ENCODE measurements at places on chromosomes 4 and X.

GRCh38 chrX:10518073-10518472 lies 102.3 kb downstream of the MID1 start:
- no peak for DNase-seq

DNA sequence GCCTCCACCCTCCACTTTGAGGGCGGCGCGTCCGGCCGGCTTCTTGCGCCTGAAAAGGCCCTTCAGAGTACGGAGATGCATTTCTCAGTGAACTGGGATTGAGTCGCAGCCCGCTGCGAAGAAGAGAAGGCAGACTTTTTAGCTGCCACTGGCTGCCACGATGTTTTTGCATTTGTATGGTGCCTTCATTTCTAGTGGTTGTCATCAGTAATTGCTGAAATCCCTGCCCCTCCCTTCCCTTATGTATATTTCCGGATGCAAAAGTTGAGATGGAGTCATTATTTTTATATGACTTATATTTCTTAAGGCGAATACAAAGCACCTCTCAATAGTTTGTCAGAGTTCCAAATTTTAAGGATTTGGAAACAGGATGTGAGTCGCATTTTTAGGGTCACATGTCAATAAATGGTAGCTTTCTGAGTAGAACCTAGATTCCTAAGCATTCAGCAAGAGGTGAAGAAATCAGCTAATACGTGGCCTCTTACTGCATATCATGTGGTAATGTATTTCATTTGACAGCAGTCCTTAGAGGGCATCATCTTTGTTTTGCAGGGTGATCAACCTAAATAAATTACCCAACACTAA lies 658 bp downstream of the ATP6AP2 start:
- no peak for DNase-seq

DNA sequence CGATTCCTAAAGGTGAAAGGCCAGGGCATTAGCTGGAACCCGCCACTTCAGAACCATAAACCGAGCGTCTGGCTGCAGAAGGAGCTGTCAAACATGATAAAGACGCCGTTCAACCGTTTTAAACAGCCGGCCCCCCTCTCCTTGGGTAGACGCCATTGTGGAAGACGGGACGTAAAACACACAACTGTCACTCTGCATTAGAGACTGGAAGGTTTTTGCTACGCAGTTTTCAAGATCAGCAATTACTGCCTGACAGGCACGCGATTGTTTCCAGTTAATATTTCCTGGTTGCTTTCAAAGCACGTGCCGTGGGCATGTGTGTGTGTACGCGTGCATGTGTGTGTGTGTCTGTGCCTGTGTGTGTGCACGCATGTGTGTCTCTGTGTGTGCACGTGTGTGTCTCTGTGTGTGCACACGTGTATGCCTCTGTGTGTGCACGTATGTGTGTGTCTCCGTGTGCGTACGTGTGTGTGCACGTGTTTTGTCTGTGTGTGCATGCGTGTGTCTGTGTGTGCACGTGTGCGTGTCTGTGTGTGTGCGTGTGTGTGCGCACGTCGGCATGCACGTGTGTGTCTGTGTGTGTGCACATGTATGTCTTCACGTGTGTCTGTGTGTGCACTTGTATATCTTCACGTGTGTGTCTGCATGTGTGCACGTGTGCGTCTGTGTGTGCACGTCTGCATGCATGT lies 48.8 kb downstream of the SHOX start:
- DNase-seq, result no peak

DNA sequence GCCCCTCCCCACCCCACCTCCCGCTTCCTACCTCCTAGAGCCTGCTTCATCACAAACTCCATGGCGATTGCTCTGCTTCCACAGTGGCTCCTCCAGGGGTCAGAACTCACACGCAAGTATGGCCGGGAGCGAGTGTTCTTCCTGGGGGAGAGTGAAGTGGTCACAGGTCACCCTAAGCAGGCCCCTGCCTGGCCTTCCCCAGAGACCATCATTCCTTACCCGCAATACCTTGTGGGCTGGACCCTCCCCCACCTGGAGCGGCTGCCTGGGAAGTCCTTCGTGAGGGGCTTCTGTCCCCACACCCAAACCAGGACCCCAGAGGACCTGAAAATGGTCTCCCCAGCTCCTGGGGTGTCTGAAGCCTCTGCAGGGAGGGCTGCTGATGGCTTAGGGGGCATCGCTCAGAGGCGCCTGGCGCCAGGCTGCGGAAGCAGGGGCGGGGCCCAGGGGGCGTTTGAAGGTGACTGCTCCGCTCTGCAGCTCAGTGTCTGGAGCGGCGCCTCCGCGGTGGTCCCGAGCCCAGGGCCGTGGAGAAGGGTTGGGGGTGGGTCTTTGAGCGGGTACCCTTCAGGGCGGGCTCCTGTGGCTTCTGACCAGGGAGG lies 1.4 kb downstream of the CPLX1 start:
- no peak for DNase-seq

DNA sequence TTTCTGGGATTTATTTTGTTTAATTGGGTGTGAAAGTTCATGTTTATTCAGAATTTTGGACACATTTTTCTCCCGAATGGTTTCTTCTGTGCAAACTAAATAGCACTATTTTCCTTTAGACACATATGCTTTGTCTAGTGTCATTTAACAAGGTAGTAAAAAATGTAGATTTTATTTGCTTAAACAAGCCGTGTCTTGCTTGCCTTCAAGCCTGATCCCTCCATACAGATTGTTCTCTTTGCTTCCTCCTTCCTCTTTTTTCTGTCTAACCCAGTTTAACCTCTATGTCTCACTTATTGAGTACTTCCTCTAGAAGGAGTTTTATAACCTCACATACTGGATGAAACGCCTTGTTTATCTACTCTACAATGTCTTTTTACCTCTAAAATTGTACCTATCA lies 211.8 kb downstream of the NPFFR2 start:
- DNase-seq, result no peak

DNA sequence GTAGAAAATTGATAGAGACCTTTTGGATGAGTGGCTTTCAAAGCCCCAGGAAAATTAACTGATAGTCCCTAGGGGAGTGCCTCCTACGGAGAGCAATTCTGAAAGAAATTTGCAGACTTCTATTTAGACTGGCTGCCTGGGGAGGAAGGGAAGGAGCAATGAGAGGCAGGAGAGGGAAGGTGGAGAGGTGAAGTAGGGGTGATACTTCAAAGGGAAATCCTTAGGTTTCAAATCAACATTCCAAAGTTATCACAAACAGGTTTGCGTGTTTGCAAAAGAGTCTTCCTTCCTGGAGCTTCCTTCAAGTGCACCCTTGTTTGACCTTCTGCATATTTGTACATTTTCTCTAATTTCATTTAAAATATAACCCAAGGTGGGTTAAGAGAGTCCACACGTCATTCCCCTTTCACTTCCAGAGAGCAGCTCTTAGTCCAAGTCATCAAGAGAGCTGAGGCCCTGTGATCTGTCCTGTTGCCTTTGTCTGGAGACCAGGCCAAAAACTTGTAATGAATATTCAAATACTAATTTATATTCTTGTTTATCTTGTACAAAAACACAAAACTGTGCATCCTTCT lies 157.8 kb downstream of the CLCN4 start:
- no peak for DNase-seq

GRCh38 chr4:67035986-67036385 lies 509.3 kb downstream of the CENPC start:
- no peak for DNase-seq

- no peak for DNase-seq
Observed at GRCh38 chrX:73213734-73214425, 771 bp downstream of the NAP1L2 start.

DNA sequence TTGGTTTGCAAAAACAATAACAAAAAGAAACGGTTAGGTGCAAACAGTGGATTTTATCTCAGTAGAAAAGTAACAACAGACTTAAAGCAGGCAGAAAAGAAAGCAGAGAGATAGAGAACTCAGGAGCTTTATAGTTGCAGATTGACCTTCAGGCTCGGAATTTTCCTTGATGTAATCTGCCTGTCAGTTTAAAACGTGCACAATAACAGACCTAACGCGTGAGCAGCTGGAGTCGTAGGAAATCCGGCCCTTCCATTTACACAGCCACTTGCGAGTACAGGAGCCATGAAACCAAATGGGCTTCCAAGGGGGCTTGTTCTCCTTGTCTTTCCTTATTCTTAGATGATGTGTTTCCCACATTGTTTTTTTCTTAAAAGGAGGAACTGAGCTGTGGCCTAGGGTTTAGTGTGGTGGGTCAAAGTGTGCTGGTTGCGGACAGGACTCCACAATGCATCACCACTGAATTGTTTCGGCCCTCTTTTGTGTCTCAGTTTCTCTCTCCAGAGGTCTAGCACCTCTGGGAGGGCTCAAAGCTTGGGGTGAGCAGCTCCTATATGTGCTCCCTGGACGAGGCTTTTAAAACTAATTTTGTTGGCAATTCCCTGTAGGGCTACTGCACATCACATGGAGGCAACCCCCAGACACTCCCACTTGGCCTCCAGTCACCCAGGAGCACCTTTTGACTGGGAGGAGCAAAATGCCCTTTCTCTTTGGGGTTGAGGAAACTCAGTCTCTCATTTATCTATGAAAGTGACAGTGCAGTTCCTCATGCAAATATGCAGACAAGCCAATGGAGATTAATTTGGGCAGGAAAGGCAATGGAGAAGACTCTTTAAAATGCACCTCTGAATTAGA lies 13.9 kb upstream of the MPP1 start:
- no peak for DNase-seq

GRCh38 chrX:78540171-78540570 lies 119.0 kb downstream of the RTL3 start:
- no peak for DNase-seq

- DNase-seq, result no peak
Observed at GRCh38 chr4:178963446-178964045, 1521.3 kb upstream of the AGA start.

DNA sequence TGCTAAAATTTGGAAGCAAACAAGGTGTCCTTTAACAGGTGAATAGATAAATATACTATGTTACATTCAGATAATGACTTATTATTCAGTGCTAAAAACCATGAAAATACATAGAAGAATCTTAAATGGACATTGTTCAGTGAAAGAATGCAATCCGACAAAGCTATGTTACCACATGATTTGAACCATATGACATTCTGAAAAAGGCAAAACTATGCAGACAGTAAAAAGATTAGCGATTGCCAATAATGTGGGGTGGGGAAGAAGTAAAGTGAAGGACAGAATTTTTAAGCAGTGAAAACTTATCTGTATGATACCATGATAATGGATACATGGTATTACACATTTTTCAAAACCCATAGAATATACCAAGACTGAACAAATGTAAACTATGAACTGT lies 926.9 kb downstream of the FAT4 start:
- DNase-seq, result no peak

- DNase-seq, result no peak
Observed at GRCh38 chr4:184262901-184263300, 45.2 kb upstream of the ENPP6 start.

DNA sequence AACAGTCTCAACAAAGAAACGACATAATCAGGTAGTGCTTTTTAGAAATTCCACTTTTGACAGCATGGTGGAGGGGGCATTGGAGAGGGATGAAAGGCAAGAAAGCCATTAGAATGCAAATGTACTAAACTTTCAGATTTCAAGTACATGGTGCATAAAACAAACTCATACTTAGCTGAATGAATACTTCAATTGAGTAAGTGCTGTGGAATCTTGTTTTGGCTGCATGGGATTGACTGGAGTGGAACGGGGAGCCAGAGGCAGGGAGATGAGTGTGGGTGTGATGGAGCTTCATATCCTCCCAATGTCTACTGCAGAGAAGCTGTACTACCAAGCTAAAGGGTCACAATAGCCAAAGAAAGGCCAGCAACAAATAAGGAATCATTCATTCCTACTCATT lies 52.4 kb downstream of the USP46 start:
- no peak for DNase-seq

DNA sequence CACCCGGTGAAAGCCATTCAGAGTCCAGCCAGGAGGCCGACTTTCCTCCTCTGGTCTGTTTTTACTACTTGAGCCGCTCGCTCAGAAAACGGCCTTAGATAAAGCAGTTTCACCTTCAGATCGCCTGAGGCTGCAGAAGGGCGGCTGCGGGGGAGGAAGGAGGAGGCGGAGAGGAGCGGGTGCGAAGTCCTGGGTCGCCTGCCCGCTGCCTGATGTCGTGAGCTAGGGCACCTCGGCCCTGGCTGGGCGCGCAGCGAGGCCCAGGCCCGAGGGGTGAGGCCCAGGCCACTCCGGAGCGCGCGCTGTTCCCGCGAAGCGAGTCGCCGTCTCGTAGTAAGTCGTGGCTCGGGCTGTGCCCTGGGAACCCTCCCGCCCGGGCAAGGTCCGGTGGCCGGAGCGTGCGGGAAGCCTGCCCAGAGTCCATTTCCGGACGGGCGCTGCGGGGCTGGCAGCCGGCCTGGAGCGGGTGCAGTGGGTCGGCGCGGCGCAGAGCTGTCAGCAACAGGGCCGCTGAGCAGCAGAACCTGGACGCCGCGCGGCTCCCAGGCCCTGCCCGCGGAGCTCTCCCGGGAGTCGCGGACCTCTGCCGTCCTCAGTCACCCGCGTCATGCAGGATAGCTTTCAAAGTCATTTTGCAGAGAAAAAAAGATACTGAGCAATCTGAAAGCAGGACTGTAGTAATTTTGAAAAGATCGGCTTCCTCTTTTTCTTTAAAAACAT lies 18.6 kb downstream of the TRIM2 start:
- peak; percentile 41 for DNase-seq

DNA sequence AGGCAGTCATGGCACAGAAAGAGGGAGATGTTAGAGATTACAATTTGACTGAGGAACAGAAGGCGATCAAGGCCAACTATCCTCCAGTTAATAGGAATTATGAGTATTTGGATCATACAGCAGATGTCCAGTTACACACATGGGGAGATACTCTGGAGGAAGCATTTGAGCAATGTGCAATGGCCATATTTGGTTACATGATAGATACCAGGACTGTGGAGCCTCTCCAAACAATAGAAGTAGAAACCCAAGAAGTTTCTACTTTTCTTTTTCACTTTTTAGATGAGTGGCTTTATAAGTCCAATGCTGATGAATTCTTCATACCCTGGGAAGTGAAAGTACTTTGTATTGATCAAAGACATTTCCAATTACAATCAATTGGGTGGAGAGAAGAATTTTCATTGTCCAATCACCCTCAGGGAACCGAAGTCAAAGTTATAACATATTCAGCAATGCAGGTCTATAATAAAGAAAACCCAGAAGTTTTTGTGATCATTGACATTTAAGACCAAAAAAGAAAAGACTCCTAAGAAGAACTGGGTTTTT lies 139.1 kb downstream of the MAB21L2 start:
- DNase-seq, result no peak

DNA sequence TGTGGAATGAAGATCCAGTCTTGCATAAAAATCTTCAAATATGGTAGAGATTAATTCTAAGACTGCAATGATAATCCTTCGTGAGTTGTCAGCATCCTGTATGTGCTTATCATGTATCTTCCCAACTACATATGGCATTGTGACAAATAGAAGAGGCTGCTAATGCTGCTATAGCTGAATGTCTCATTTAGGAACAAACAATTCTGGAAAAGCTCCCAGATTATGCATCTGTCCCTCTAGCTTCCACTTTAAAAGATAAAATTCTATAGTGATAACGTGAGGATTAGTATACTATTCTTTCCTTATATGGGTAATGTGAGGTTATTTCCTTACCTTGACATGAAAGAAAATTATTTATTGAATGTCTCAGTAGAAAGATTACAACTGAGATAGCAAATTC lies 930.9 kb downstream of the DMD start:
- no peak for DNase-seq

GRCh38 chrX:8749697-8750096 lies 17.8 kb upstream of the ANOS1 start:
- no peak for DNase-seq

- no peak for DNase-seq
Observed at GRCh38 chr4:36207831-36208520, 36.3 kb downstream of the ARAP2 start.

Measured in upper lobe of left lung (tissue), 6 donors.